Activated CD4-positive, alpha-beta T cell treated with anti-CD3 and anti-CD28 coated beads, Interleukin-2, amount 50 U/mL, for 24 hours (primary cell): ENCODE measurements at places on chromosomes 7 and 10.

- DNase-seq: no peak
These were observed 78.4 kb upstream of the MEOX2 start for GRCh38 chr7:15764851-15765382.

- DNase-seq: no peak
These were observed 47.2 kb downstream of the ANKIB1 start for GRCh38 chr7:92292981-92293380.

DNA sequence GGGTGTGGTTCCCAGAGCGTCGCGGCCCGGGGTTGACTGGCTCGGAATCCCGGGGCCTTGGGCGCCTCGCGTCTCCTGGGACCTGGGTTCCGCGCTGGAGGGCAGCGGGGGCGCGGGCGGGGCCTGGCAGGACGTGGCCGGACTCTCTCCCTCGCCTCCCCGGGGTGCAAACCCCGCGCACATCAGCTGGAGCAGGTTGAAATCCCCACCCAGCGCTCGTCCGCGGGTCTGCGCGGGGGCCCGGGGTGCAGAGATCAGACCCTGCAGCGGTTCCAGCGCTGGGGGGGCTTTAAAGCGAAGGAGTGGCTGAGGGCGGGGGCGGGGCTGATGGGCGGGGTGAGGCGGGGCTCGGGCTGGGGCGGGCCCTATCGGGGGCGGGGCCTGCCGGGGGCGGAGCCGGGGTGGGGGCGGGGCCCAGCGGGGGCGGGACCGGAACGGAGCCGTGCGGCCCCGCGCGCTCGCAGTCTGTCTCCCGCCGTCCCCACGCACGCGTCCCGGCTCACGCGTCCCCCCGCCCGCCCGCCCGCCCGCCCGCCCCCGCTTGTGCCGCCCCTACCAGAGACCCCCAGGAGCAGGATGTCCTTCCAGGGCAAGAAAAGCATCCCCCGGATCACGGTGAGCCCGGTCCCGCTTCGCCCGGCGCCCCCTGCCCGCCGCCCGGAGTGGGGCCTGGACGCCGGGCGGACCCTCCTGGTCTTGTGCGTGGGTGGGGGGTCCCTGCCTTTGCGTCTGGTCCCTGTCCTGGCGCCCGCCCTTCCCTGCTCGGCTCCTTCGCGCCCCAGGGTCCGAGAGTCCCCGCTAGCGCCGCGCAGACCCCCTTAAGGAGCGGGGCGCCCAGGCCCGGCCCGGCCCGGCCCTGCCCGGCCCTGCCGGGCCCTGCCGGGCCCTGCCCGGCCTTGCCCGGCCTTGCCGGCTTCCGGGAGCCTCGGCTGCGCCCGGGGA lies at the start of gene DPYSL4:
Gene DPYSL4, plus strand, starts transcription at position 461 of the 942 bp plus-strand sequence. Its CDS starts 116 bp downstream, at position 577.
- no peak for DNase-seq

DNA sequence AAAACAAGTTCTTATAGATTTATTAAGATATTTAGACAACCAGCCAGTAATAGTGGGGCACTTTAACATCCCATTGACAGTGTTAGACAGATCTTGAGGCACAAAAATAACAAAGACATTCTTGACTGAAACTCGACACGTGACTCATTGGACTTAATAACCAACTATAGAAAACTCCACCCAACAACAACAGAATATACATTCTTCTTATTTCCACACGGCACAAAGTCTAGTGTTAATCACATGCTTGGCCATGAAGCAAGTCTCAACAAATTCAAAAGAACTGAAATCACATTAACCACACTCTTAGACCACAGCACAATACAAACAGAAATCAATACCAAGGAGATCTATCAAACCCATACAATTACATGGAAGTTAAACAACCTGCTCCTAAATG lies 138.1 kb downstream of the ARL5B start:
- DNase-seq: no peak

- no peak for DNase-seq
These were observed 7.8 kb upstream of the ADCY1 start for GRCh38 chr7:45566386-45566785.

DNA sequence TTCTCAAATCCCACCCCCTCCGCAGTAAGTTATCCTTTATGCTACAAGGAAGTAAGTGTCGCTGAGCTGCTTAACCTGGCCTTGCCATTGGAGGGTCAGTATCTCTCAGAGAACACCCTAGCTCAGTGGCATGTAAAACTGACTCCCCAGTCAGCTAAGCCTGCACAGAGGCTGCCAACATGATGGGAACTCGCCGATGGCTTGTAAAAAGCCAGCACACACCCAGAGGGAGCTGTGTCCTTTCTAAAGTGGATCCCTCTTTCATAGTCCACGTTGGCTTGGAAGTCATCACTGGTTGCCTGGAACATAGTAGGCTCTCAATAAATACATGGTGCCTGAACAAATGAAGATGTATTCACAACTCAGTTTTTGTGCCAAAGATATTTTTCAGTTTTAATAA lies 249.1 kb upstream of the YAE1 start:
- DNase-seq: no peak

- no peak for DNase-seq
These were observed 184.2 kb upstream of the STEAP4 start for GRCh38 chr7:88490874-88491273.

- DNase-seq: no peak
These were observed 23.7 kb downstream of the CRHR2 start for GRCh38 chr7:30658479-30659074.

DNA sequence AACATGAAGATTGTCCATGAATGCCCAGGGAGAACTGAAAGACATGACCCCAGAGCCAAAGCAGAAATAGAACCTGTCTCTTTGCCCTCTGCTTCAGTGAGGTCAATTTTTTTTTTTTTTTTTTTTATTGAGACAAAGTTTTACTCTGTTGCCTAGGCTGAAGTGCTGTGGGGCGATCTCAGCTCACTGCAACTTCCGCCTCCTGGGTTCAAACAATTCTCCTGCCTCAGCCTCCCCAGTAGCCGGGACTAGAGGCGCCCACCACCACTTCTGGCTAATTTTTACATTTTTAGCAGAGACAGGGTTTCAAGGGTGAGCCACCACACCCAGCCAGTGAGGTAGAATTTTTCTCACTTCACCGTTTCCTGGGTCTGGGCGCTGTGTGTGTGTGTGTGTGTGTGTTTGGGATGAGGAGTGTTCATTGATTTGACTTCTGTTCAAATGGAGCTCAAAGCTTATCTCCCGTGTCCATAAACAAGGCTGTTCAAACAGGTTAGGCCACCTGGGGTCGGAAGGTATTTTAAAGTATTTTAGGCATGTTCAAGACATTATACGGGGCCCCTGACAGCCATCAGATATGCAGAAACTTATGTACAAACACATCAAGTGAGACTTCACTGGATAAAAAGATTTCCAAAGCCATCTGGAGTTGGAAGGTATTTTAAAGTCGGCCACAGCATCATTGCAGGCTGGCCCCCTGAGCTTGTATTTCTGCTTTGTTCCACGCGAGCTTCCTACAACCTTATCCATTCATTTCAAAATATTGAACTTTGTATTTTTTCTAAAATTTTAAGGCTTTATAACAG lies 93.8 kb downstream of the MAP3K8 start:
- no peak for DNase-seq

- DNase-seq: no peak
These were observed 109.2 kb downstream of the DYNC1I1 start for GRCh38 chr7:95881597-95881996.

- no peak for DNase-seq
These were observed 27.4 kb upstream of the GDI2 start for GRCh38 chr10:5840314-5841307.

GRCh38 chr7:25750744-25751508 lies 401.1 kb upstream of the NFE2L3 start:
- DNase-seq: no peak

GRCh38 chr7:12749069-12749468 lies 61.6 kb downstream of the ARL4A start:
- no peak for DNase-seq

- peak; percentile 75 for DNase-seq
These were observed 11.8 kb upstream of the ACBD5 start for GRCh38 chr10:27252267-27253000.

GRCh38 chr10:33095867-33096815 lies 138.1 kb upstream of the ITGB1 start:
- DNase-seq: no peak

GRCh38 chr10:34565934-34566333 lies 249.2 kb downstream of the PARD3 start:
- DNase-seq: no peak

GRCh38 chr7:99028261-99028973 lies 115.5 kb downstream of the SMURF1 start:
- DNase-seq: no peak

DNA sequence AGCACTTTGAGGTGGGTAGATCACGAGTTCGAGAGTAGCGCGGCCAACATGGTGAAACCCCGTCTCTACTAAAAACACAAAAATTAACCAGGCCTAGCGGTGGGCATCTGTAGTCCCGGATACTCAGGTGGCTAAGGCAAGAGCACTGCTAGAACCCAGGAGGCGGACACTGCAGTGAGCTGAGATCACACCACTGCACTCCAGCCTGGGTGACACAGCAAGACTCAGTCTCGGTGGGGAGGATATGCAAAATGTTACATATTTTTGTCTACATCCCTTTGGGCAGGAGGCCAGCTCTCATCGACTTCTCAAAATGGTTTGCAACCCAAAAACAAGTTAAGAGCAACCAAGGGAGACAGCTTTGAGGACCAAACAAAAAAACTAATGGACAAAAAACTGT lies 8.2 kb downstream of the ATE1 start:
- no peak for DNase-seq

DNA sequence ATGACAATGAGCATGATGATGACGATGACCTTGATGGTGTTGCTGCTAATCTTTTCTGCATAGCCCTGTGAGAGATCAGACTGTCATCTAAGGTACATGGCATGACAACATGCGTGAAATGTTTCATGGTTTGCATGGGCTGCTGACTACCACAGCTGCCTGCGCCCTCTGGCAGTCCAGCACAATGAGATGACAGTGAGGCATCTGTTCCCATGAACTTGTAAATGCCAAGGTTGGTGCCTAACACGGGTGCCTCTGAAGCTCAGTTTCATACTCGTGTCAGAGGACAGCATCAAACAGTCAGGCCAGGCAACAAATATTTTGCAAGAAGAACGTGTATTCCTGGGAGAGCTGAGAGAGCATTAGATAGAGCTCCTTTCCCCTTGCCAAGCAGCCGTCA lies 122.0 kb upstream of the PRKCQ start:
- no peak for DNase-seq

- DNase-seq: no peak
These were observed 118.9 kb downstream of the APBB1IP start for GRCh38 chr10:26556748-26557640.

DNA sequence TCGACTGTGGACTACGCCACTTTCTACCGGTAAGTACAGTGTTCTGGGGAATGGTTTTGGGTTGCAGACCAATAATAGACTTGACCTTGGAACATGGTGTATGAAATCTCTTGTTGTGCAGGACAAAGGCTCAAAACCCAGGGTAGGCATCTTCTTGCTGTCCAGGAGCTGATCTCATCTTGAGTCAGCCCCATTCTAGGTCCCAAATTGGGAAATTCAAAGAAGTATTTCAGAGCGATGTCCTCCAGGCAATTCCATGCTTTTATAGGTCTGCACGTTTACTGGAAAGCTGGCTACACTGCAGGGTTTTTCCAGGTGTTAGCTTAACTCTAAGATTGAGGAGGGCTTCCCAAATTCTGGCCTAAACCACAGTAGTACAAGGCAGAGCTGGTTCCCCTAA lies 180.7 kb downstream of the BMPER start:
- DNase-seq: no peak

DNA sequence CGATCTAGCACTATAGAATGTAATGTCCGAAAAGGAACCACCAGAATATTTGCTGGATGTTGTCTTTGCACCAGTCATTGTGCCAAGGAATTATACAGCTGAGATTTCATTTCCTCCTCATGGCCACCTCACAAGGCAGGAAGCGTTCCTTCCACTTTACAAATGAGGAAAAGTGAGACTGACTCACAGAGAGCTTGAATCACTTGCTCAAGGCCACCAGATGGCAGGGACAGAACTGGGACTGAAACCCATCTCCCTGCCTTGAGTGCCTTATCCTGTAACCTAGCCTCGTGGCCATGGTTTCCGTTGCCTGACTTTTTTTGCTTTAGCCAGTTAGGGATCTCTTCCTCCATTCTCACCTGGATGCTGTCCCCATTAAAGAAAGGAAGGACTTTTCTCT lies 44.7 kb upstream of the PDZD8 start:
- no peak for DNase-seq

DNA sequence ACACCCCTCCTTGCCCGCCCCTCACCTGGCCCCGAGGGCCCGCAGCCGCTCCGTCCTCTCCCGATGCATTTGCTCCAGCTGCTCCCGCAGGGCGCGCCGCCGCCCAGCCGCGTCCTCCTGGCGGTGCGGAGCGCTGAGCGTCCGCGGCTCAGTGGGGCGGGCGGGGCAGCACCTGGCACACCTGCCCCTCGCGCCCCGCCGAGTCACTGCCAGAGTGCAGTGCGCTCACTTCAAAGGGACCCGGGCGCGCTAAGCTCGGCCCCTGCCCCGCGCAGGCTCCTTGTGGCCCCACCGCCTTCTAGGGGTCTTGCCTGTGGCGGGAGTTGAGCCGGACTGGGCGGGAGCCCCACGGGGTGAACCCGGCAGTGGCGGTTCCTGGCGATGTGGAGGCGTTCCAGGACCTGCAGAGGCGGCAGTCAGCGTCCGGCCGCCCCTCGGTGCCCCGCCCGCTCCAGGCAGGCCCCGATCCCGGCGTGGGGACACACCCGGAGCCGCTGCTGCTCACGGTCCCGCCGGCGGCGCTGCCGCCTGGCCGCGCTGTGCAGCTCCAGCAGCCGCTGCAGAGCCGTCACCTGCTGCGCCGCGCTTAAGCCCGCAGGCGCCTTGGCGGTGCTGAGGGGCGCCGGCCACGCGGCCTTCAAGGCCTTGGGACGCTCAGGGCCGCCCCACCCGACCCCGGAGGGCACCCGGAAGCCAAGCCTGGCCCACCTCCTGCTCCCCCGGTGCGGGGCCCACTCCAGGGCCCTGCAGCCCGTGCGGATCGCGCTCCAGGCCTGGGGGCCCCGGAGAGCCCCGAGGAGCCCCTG lies 6.7 kb downstream of the ATP6V1F start:
- peak; percentile 28 for DNase-seq

- DNase-seq: no peak
These were observed 44.4 kb downstream of the ATXN7L1 start for GRCh38 chr7:105831824-105832535.

GRCh38 chr7:47007471-47007870 lies 574.4 kb downstream of the TNS3 start:
- DNase-seq: no peak

- DNase-seq: no peak
These were observed 251.1 kb upstream of the LRRN3 start for GRCh38 chr7:110839866-110840265.

DNA sequence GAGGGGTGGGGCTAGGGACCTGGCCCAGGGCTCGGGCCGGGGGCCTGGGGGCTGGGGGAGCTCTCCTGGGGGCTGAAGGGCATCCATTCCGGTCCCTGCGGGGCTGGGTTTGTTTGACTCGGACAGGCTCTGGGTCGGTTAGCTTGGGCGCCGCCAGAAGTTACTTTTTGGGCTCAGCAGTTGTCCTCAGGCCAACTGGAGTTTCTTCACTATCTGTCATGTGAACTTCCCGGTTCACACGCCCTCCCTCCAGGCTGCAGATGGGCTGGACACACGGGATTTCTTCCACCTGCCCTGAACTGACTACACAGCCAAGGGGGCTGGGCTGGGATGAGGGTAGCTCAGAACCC lies 3.8 kb downstream of the SLC4A2 start:
- no peak for DNase-seq
